CD4-positive, alpha-beta T cell treated with Interleukin-4 for 1 hour (primary cell): ENCODE measurements at places on chromosomes 4 and X.

DNA sequence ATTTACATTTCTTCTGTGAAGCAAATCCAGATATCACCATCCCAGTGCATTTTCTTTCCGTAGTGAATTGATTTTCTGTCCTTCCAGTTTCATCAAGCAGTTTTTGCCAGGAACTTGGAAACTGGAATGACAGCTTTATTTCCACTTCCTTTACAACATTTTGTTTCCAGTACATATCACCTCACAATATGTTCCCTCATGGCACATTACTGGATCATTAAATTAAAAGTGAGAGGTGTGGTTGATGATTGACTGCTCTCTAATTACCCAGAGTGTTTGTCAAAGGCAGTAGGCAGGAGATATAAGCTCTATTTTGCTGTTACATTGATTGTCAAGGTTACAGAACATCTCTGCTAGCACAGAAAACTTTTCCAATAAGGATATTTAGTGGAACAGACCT, 22.3 kb upstream of the ACE2 start:
- no peak for DNase-seq

- no peak for DNase-seq
Measured at GRCh38 chr4:38566806-38567398, 97.1 kb upstream of the KLF3 start.

DNA sequence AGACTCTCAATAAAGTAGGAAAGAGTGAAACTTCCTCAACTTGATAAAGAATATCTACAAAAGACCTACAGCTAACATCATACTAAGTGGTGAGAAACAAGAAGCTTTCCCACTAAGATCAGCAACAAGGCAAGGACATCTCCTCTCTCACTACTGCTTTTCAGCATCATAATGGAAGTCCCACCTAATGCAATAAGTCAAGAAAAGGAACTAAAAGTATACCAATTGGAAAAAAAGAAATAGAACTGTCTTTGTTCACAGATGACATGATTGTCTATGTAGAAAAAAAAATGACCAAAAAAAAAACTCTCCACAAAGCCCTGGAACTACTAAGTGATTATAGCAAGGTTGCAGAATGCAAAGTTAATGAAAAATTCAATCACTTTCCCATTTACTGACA, 25.1 kb upstream of the SH3RF1 start:
- no peak for DNase-seq

GRCh38 chr4:183499389-183499788, 5.5 kb upstream of the ING2 start:
- DNase-seq: no peak

DNA sequence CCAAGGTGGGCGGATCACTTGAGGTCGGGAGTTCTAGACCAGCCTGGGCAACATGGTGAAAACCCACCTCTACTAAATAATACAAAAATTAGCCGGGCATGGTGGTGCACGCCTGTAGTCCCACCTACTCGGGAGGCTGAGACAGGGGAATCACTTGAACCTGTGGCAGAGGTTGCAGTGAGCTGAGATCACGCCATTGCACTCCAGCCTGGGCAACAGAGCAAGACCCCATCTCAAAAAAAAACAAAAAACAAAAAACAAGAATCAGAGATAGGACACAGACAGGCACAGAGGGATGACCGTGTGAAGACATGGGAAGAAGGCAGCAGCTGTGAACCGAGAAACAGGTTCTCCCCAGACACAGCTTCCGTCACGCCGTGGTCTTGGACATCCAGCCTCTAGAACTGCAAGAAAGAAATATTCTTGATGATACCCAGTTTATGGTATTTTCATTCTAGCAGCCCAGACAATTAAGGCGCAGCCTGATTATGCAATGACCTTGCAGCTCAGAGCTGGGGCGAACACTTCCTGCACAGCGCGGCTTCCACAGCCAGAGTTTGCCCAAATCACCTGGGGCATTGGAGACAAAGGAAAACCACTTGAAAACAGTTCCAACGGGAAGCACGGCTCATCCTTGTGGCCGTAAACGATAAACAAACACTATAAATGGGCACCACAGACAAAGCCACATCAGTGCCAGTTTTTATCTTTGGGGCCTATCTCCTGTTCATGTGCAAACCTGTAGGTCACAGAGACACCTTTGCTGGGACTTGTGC, 4.2 kb upstream of the ARSD start:
- no peak for DNase-seq

GRCh38 chrX:69429339-69430015, 74.6 kb upstream of the NALF2 start:
- no peak for DNase-seq

DNA sequence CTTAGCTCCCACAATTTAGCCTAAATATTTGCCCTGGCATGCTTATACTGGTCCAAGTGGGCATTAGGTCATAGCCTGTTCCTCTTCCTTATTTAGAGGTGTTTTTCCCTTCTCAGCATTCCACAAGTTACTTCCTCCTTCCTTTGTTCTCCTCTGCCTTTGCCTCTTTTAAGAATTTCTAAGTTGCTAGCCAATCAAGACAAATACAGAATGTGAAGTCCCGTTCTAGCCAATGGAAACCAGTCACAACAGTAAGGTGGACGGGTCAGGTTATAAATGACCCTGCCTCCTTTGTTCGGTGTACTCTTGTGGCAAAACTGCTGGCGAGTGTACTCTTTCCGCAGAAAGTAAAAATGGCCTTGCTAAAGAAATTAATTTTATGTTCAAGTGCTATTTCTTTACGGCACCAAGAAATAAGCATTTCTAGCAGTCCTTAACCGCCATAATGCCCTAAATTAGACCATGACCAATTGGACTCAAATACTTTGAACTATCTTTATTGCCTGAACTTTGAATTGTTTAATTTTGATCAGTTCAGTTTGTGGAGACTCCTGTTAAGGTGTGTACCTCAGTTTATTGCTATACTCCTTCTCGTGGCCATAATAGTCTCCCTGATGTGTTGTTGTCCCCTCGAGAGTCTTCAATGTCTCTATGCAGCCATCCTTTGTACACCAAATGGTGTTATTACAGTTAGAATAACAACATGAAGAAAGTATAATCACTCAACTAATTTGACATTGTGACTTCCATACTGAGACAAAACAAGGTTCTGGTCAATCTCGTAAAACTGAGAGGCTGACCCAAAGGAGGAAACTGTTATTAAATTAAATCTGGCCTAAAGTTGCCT, 1.6 kb upstream of the HADH start:
- DNase-seq: no peak

DNA sequence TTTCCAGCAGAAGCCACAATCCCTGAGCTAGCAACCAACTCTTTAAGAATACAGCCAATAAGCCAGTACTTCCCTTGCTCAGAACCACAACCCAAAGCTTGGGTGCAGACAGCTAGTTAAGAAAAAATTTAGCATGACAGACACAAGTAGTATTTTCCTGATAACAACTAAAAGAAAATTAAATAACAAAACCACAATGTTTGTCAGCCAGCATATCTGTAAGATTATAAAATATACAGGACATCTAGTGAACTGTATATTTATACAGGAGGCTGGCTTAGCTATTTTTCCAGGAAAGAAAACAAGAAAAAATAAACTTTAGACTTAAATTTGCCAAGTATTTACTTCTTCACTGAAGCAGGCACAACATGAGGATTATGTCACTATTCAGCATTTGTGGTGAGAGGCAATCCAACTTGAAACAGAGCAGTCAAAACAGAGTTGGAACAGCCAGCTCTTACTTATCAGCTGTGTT, 6.6 kb downstream of the PF4V1 start:
- no peak for DNase-seq

- no peak for DNase-seq
Measured at GRCh38 chrX:30304866-30305265, 4.3 kb downstream of the NR0B1 start.

DNA sequence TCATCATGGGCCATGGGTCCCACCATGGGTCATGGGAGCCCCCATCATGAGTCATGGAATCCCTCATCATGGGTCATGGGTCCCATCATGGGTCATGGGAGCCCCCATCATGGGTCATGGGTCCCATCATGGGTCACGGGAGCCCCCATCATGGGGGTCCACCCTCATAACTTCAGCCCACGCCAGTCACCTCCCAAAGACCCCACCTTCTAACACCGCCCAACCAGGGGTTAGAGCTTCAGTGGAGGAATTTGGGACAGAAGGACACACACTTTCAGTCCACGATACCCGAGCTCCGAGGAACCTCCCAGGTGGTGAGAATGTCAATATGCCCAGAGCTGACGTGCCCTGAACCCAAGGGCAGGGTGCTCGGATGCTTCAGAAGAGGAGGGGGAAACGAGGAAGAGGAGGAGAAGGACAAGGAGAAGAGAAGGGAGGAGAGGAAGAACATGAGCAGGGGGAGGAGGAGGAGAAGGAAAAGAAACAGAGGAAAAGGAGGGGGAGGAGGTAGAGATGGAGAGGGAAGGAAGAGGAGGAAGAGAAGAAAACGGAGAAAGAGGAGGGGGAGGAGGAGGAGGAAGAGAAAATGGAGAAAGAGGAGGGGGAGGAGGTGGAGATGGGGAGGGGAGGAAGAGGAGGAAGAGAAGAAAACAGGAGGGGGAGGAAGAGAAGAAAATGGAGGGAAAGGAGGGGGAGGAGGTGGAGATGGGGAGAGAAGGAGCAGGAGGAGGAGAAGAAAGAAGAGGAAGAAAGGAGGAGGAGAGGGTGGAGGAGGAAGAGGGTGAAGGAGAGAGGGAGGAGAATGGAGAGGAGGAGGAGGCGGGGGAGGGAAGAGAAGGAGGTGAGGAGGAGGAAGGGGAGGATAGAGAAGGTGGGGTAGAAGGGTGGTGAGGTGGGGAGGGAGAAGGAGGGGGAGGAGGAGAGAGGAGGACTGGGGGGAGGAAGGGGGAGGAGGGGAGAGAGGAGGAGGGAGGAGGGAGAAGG, 17.7 kb downstream of the IL3RA start:
- DNase-seq: no peak

DNA sequence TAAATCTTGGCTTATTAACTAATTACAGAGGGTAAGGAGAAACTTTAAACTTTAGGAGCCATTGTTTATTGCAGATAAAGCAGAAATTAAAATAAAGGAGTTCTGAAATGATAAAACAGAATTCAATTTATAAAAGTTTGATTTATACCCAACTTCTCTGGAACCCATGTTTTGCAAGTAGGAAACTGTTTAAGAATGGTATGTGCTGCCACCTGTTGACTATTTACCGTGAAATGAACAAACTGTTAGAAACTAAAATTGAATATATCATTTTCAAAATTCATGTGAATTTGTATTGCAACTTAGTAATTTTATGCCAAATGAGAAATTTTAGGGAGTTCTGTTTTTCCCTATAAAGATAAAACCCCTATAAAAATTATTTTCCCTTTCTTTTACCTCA, 11.0 kb upstream of the TBC1D8B start:
- DNase-seq: no peak
